Bone marrow (tissue), 2 donors: ENCODE measurements at places on chromosomes 16 and 17.

GRCh38 chr17:9336817-9337216, 238.8 kb downstream of the STX8 start:
- no peak for DNase-seq

- DNase-seq, result no peak
These were observed 63.7 kb upstream of the NLK start for GRCh38 chr17:27978689-27979175.

- DNase-seq, result no peak
These were observed 9.8 kb downstream of the DNAJA3 start for GRCh38 chr16:4435337-4436067.

- no peak for DNase-seq
These were observed 3.4 kb downstream of the PDK2 start for GRCh38 chr17:50098583-50098982.

DNA sequence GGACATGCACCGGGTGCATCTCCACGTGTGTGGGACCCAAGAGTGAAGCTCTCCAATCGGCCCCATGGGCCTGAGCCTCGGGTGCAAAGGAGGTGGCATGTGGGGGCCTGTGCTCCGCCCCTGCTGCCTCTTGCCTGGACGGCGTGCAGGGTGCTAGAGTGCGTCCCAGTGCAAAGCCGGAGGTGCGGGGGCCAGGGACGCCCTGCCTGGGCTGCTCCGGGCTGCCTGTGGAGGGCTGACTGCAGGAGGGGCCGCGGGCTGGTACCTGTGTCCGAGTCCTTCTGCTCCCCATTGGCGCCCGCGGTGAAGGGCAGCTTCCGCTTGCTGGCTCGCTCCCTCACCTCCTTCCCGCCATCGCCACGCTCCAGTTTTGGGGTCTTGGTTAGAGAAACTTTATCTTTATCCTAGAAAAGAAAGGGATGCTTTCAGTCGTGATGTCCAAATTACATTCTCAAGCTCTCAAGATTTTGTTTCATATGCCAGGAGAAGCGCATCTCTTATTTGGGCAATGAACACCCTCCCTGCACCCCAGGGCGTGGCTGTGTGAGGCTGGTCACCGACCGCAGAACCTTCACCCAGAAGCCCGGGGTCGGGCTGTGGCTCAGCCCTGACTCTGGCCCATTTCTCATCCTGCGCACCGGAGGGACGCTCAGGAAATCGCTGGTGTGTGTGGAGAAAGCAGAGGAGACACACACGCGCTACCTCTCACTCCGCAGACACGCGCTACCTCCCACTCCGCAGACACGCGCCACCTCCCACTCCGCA, 87.6 kb downstream of the ZNF778 start:
- no peak for DNase-seq
